ENCODE measurements at places on chromosomes 5 and 9.

- DNase-seq, result no peak
These were observed 72.2 kb downstream of the C5orf15 start for GRCh38 chr5:133895979-133896845.

- no peak for DNase-seq
These were observed 6.0 kb upstream of the NEK6 start for GRCh38 chr9:124251605-124252378.

DNA sequence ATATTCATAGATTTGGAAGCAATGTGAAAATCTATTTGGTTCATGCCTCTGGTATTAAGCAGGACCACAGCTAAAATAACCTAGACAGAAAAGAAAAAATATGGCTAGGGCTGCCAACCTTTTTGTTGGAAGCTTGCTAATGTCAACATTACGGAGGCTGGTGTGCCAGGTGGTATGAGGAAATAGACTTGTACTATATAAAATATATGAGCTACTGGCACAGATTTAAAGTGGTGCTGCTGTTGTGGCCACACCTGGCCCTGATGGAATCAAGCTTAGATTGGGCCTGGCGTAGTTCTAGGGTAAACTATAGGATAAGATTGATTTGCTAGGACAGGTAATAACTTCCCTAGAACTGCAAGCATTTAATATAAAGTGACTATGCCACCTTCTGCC, 10.6 kb upstream of the PARP8 start:
- peak; percentile 40 for DNase-seq

DNA sequence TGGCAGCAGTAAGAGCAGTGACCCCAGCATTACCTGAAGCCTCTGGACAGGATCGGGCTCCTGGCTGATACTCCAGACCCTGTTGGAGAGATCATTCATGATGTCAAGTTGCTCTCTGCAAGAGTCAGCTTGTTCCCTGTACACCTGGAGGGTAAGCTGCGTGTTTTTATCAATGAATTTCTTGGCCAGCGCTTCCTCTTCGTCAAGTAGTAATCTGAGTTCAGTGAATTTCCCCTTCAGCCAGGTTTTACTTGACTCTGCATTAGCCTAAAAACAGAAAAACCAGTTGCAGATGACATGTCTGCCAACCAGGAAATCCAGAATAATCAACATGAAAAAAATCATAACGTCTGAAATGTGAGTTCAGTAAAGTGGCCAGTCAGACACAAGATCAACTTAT, 19.1 kb downstream of the TRIM14 start:
- DNase-seq, result no peak

DNA sequence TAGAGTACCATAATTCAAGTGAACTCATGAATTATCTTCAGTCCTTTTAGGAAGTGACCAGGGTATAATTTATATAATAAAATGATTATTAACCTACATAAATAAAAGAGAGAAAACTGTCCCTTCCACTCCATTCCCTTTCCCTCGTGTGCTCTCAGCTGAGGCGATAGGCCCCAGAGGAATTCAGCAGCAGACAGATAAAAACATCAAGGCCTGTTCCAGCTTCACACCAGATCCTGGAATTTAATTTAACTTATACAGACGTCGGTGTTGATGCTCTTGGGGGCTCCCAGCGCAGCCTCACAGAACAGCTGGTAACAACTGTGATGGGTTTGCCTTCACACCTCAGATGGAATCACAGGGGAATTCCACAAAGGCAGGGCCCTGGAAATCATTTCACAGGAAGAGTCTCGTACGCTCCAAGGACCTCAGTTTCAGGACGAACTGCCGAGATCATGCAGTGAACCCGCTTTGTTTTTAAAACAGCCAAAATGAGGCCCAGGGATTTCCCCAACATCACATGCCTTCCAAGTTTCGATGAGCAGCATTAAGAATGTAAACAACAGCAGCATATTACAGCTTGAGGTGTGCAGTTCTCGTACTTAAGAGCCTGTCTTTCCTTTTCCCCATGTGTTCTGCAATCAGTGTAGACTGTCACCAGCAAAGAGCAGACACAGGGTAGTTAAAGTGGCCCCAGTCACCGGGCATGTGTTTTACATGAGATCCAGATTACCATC, 73.6 kb upstream of the ALDH1B1 start:
- no peak for DNase-seq

Data from COR-L47 (cell line).